AML-193 (cell line): ENCODE measurements at places on chromosomes 12 and 14.

- no peak for DNase-seq
These were observed 5.6 kb downstream of the ARF6 start for GRCh38 chr14:49898485-49898884.

DNA sequence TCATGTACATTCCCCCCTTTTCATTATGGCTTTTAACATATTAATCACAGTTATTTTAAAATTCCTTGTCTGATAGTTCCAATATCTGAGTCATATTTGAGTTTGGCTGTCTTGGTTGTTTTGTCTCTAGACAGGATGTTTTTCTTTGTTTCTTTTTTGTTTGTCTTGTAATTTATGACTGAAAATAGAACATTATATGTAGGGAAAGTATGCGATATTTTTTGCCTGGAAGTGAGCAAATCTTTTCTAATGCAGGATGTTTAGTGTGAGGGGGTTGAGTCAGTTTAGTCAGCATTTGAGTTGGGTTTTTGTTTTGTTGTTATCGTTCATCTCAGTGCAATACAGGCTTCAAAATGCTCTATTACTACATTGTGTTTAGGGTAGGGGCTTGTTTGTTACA is 239.7 kb downstream of the SNAPC1 start:
- no peak for DNase-seq

DNA sequence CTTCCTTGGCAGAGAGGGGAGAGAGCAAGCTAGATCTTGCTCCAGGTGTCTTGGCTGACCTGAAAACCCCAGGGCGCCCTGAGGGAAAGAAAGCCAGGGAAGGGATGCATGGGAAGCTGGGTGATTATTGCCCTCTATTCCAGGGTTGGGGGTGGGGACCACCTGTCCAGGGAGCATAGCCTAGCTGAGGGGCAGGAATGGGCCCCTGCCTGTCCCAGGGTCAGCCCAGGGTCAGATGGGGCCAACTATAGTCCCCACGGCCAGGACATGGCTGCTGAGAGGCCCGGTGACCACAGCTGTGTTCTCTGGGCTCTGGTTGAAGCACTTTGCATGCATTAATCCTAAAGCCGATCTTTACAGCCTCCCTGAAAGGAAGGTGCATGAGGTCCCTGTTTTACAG is 30.1 kb upstream of the ZFP36L1 start:
- no peak for DNase-seq

GRCh38 chr12:115993737-115994136 is 283.8 kb downstream of the MED13L start:
- no peak for DNase-seq

- no peak for DNase-seq
These were observed 57.9 kb downstream of the TXNDC16 start for GRCh38 chr14:52494444-52494843.

DNA sequence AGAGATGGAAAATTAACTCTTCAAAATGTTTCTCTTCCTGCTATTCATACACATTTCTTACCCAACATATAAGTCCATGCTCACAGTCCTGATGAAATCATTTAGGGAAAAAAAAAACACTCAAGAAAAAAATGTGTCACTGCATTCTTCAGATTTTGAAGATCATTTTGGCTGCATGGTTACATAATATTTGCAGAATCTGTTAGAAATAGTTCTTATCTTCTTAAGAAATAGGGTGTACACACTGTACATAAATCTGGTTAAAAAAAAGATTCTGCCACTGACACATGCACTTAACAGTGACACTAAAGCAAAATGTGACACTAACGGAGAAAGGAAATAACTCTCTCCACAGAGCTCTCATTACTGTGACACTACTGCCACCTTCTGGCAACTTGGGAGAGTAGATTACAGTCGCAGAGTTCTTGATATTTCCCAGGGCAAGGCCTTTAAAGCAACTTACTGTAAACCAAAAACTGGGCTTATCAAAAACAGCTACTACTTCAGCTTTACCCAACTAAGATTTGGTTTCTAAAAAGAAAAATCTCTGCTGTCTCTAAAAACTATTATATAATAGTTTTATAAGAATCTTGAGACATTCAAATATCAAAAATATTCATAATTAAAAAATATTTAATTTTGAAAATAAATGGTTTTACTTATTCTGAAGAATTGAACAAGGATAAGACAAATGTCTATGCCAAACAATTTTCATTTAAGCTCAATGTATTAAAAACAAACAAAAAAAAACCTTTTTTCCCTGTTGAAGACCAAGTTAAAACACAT is 65.0 kb downstream of the SETD3 start:
- DNase-seq, result peak; percentile 77

- DNase-seq, result no peak
These were observed 1.4 kb upstream of the GLTP start for GRCh38 chr12:109881752-109882151.

DNA sequence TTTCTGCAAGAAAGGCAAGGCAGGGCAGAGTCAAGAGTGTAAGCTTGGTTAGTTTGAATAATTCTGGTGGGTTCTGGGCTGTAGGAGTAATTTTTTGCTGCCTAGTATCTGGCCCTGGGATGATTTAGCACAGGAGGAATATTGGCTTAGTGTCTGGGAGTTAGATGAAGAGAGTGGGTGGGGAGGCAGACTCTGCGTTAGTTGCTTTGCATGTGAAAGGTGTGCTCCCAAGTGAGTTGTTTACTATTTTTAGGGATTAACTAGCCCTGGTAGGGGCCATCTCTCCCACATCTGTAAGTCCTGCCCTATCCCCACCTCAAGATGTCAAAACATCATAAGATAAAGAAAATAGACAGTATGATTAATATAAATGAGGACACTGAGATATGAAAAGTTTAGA is 249.7 kb downstream of the LRIG3 start:
- no peak for DNase-seq

- DNase-seq, result no peak
These were observed 8.0 kb downstream of the RBM23 start for GRCh38 chr14:22910916-22911315.

GRCh38 chr14:82587226-82587625 is 1053.6 kb upstream of the SEL1L start:
- no peak for DNase-seq

DNA sequence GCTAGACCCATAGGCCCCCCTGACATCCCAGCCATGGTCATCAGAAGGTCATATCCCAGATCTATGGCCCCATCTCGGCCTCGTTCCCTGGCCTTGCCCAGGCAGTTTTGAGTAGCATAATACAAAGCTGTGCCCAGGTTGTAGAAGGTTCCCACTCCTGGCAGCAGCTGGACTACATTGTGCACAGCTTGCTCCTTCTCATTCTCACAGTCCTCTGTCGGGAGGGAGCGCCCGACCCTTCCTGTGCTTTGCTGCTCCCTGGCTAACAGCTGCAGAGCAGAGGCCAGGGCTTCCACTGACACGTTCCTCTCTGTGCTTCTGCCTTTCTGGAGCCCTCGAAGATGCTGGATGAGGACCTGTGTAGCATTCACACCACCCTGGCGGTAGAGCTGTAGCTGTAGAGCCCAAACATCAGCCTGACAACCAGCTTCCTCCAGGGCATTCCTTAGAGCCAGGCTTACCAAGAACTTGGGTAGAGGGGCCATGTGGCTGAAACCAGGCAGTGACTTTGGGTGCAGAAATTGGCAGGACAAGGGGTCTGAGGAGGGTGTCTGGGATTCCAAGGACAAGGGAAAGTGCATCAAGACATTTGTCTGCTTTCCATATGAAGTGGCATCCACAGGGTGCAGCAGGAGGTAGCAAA is 1.0 kb downstream of the APOF start:
- no peak for DNase-seq

DNA sequence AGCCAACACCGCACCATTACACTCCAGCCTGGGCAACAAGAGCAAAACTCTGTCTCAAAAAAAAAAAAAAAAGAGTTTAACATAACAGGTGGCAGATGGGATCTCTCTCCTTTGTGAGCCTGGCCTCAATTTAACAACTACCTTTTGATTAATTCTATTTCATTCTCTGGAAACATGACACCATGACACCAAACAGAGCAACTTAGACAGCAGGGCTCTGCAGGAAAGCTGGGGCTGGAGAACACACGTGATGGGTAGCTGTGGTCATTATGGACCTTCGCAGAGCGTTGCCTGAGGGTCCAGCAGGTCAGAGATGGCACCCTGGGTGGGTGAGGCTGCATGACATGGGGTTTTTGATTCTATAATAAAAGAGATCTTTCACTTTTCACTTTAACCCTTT is 1.7 kb upstream of the DGLUCY start:
- no peak for DNase-seq

- no peak for DNase-seq
These were observed 116.4 kb downstream of the NTN4 start for GRCh38 chr12:95674163-95674562.

DNA sequence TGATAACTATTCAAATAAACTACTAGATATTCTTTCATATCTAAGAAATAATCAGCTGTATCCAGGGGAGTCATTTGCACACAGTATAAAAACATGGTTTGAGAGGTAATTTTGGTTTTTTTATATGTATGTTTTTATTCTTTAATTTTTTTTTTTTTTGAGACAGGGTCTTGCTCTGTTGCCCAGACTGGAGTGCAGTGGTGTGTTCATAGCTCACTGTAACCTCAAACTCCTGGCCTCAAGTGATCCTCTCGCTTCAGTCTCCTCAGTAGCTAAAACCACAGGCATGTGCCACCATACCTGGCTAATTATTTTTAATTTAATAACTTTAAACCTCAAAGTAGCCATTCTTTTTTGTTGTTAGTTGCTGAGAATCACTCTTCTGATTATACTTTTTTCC is 1.8 kb downstream of the PRORP start:
- no peak for DNase-seq

DNA sequence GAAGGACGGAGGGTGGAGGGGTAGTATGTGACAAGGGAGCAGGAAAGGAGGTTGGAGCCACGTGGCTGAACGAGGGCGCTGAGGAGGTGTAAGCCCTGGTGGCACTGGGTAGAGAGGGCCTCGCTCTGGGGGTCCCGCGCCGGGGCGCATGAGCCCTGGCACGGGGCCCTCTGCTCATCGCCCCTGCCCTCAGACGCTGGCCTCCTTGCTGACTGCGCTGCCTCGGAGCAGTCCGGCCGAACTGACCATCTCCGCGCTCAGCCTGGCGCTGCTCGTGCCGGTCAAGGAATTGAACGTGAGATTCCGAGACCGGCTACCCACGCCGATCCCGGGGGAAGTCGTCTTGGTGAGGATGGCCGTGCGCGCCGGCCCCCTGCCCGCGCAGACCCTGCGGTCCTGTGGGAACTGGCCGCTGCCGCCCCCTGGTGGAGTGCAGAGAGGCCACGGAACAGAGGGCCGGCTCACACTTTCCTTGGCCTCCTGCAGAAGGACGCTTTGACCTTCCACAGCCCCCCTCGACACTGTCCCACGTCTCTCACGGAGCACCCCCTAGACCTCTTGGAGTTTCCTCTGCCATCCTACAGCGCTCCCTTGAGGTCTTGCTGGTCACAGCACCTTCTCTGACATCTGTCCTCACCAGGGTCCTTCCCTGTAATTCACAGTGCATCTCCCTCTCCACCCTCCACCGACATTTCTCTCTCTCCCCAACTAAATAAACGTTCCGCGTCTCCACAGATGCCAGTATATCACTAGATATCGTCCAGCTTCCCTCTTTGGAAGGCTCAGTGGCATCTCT is 10.5 kb downstream of the ARHGEF25 start:
- peak; percentile 22 for DNase-seq

DNA sequence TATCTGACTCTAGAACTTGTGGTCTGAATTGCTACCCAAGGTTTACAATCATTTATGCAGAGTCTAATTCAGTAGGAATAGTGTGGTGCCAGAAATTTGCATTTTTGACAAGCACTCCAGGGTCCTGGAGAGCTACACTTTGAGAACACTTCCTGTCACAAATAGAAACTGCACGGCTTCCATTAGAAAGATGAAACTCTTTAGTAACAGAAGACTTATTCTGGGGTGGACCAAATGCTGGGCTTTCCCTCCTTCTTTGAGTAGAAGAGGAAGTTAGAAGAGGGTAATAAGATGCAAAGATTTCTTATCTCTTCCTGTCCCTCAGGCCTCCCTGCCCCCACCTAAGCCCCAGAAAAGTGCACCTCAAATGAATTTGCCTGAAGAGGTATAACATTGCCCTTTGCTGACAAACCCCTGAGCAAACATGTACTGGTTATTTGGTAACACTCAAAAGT is 28.4 kb downstream of the DGLUCY start:
- no peak for DNase-seq

DNA sequence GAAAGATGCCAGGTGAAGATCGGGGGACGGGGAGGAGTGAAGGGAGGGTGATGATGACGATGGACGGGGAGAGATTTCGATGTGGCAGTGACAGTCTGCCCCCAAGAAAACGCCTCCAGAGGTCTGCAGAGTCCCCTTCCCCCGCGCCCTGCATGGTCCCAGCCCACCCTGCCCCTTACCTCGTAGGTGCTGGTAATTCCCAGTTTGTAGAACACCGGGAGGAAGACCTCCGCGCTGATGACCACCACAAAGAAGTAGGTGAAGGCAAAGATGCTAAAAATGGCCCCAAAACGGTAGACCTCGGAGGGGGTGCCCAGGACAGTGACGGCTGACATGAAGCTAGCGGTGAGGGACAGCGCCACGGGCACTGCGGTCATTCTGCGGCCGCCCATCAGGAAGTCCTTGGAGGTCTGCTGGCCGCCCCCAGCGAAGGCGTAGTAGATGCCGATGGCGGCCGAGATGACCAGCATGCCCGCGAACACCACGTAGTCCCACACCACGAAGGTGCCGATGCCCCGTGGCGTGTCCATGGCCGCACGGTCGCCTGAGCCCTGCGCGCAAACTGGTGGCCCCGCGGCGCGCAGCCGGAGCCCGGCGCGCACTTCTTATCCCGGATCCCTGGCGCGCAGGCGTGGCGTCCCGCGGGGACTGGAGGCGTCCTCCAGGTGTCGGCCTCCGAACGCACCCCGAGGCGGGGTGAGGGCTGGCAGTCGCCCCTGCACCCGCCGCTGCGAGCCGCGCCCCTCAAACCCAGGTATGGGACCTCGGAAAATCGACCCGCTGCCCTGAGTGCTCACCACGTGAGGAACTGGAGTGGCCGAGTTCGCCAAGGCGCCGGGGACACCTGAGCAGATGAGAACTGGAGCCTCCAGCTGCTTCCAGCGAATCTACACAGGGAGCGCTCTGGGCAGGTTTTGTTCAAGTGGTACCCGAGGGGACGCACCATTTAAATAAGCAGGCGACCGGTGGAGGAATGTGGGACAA is at the start of gene SLC5A8:
SLC5A8 (minus strand) TSS at position 920 of the 984 bp plus-strand sequence; CDS start at position 530, 390 bp downstream.
- DNase-seq, result no peak

DNA sequence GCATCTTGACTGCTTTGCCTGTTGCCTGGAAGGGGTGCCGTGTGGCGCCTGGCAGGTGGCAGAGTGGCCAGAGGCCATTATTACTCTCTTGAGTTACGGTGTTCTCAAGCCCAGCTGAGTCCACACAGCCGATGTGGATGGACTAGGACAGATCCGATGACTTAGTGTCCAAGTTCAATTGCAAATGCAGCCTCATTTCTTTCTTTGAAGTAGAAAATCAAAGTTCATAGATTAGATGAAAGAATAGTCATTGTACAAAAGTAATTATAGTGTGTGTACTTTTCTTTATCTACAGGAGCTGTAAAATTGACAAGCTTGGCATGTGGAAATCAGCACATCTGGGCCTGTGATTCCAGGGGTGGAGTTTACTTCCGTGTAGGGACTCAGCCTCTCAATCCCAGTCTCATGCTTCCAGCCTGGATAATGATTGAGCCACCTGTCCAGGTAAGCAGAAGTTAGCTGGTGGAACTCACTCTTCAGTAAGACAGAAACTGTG is 44.7 kb downstream of the ANKRD9 start:
- no peak for DNase-seq

GRCh38 chr12:46858368-46858767 is 32.6 kb upstream of the SLC38A4 start:
- DNase-seq, result no peak

- DNase-seq, result no peak
These were observed 155.1 kb upstream of the PRICKLE1 start for GRCh38 chr12:42744539-42745182.
